Esophagus squamous epithelium (tissue), 5 donors: ENCODE measurements at places on chromosomes 16 and 17.

DNA sequence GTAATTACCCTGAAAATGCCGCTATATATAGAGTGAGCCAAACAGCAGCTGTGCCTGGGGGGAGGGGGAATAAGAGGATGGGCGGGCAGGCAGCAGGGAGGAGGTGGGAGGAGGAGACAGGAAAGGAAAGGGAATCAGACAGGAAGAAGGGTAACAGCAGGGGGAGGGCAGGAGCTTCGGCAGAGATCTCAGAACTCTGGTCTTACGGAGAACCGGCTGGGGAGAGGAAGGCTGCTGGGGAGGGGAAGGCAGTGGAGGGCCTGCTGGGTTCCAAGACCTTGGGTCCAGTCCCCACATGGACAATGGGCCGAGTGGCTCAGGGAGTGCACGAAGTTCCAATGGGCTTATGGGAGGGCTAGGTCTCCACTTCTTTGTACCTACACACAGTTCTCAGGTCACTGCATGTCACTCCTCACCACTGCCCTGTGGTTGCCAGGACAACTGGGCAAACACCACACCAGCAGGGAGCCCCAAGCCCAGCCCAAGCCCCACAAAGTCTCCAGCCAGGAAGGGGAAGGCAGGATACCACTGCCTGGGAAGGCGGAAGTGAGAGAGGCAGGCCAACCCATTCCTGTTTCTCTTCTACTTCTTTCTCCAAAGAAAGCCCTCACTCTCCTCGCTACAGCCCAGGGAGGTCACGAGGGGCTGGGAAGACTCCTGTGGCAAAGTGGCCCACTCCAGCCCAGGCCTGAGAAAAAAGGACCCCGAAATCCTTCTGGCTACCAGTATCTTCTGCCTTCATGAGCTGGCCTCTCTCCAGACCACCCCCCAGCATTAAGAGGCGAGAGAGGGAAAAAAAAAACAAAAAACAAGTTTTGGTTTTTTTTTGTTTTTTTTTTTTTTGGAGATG is 25.3 kb downstream of the G6PC3 start:
- no peak for DNase-seq

- no peak for DNase-seq
Measured at GRCh38 chr16:48963901-48964615, 317.6 kb downstream of the CBLN1 start.

GRCh38 chr16:14489460-14489859 is 140.6 kb downstream of the PARN start:
- DNase-seq: no peak

GRCh38 chr17:64632606-64633005 is 29.5 kb downstream of the SMURF2 start:
- no peak for DNase-seq
